ENCODE measurements at places on chromosomes 4 and X.

DNA sequence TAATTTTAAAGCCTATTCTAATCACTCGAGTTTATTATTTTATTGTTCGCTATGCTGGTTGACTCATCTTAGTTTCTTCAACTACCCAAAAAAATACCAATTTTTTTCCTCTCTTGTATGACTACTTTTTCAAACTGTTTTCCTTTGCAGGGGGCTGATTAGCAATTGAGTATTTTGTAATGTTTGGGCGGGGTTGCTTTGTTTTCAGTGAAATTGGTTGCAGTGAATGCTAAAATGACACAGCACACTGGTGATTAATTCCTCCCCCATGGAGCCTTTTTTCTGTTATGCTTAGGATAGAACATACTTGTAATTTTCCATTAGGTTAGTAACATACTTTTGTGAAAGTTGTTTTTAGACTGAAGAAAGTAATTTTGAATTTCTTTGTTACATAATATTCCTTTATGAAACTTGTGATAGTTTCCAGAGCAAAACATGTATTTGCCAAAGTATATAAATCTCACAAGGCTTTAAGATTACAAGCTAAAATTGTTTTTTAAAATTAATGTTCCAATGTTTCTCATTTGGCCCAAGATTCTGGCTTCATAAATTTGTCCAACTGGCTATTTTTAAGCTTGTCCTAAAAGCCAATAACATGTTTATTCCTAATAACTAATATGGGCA is 120.4 kb downstream of the CHIC1 start:
- no peak for DNase-seq

- no peak for DNase-seq
Observed at GRCh38 chrX:55006827-55007621, 6.9 kb downstream of the APEX2 start.

GRCh38 chrX:39728025-39728424 is 369.7 kb downstream of the BCOR start:
- no peak for DNase-seq

DNA sequence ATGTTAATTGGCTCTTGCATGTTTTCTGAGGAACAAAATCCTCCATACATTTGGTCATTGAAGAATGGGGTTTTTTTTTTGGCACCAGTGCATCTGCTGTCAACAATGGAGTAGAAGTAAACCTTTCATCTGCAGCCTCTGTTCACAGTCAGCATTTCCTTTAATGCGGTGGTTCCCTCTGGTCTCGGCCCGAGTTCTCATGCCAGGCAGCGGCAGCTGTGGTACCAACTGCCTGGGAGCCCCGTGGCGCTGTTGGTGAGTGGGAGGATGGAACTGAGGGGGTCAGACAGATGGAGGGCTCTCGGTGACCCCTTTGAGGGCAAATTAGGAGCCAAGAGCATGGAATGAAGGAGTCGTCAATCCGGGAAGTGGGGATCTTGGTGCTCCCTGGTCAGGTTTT is 114.7 kb downstream of the AFF1 start:
- DNase-seq: no peak

DNA sequence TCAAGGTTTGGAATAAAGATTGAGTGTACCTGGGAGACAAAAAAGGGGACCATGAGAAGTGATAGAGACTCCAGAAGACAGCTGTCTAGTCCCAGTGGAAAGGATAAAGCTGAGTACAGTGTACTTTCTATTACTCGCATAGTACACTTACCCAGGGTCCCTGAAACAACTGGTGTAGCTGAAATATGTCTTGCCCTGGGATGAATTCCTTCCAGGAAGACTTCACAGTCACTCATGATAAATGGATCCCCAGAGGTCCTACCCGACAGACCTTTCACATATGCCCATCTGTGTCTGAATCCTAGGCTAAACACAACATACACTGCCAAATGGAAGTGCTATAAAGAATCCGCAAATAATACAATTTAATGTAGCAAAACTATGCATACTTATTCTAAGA is 48.2 kb upstream of the SPANXN1 start:
- no peak for DNase-seq

- no peak for DNase-seq
Observed at GRCh38 chrX:133134282-133134681, 37.4 kb upstream of the USP26 start.

All from right atrium auricular region (tissue), 2 donors.